Astrocyte (in vitro differentiated cells and primary cell): ENCODE measurements at places on chromosomes 2 and 18.

GRCh38 chr2:174003720-174004695 is 38.8 kb upstream of the SP3 start:
- no peaks in the 10 kb centered on the region for H3K36me3 ChIP-seq
- no peak overlapping the region for H3K27ac ChIP-seq
- H3K4me3 ChIP-seq = no peak overlapping the region
- H3K27me3 ChIP-seq = no peaks in the 10 kb centered on the region

DNA sequence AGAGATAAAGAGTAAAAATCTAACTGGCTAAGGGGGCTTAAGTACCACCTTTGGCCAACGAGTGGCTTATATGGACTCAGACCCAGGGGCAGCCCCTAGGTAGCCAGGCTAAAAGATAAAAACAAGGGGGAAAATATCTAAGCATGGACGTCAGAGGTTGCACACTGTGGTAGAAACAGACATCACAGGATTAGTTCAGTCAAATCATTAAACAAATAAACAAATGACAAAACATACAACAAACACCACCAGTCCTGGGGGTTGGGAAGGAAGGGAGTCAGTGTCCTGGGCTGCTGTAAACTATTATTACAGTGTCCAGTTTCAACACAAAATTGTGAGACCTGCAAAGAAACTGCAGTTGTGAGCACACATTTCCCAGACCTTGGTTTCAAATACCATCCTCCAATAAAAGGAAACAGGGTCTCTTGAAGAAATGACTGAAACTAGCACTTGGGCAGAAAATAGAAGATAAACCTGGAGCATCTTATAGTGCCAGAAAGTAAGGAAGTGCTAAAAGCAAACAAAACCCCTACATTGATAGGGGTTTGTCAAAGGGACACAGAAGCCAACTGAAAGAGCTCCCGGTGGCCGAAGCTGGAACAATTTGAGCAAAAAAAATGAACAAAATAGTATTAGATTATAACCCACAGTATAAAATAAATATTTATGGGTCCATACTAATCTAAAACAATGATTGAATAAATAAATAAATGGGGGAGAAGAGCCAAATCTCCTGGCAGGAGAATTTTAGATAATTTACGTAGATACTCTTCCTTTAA is 154.8 kb upstream of the KLF7 start:
- H3K4me1 ChIP-seq = no peaks in the 10 kb centered on the region
- no peak overlapping the region for H3K4me3 ChIP-seq
- H3K27me3 ChIP-seq = no peaks in the 10 kb centered on the region

DNA sequence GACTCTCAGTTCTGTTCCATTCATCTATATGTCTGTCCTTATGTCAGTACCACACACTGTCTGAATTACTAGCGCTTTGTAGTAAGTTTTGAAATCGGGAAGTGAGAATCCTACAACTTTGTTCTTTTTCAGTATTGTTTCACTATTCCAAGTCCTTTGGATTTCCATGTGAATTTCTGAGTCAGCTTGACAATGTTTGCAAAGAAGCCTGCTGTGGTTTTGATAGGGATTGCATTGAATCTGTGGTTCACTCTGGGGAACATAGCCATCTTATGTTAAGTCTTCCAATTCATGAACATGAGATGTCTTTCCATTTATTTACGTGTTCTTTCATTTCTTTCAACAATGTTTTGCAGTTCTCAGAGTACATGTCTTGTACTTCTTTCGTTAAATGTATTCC is 15.0 kb downstream of the SLC3A1 start:
- H3K4me3 ChIP-seq = no peak overlapping the region
- H3K27me3 ChIP-seq = no peaks in the 10 kb centered on the region
- H3K4me1 ChIP-seq = peaks cover 23% of the 10 kb centered on the region
- peak; percentile 84 for DNase-seq
- H3K27ac ChIP-seq = peak overlapping the region; percentile 66
- no peaks in the 10 kb centered on the region for H3K36me3 ChIP-seq

- H3K27ac ChIP-seq = no peak overlapping the region
- no peaks in the 10 kb centered on the region for H3K36me3 ChIP-seq
- peak; percentile 66 for DNase-seq
- no peaks in the 10 kb centered on the region for H3K27me3 ChIP-seq
Observed at GRCh38 chr2:10410001-10410822, 37.9 kb downstream of the ODC1 start.

- no peaks in the 10 kb centered on the region for H3K36me3 ChIP-seq
- peaks cover 2% of the 10 kb centered on the region for H3K27me3 ChIP-seq
- H3K4me3 ChIP-seq = no peak overlapping the region
- no peak overlapping the region for H3K27ac ChIP-seq
Observed at GRCh38 chr2:121187982-121188411, 97.0 kb downstream of the TFCP2L1 start.

GRCh38 chr2:132849118-132849517 is 179.1 kb upstream of the LYPD1 start:
- DNase-seq = peak; percentile 84
- H3K36me3 ChIP-seq = no peaks in the 10 kb centered on the region
- peak overlapping the region; percentile 22 for H3K27ac ChIP-seq
- peaks cover 5% of the 10 kb centered on the region for H3K4me1 ChIP-seq
- H3K4me3 ChIP-seq = no peak overlapping the region

- H3K36me3 ChIP-seq = no peaks in the 10 kb centered on the region
- H3K27me3 ChIP-seq = no peaks in the 10 kb centered on the region
- H3K27ac ChIP-seq = no peak overlapping the region
- H3K4me3 ChIP-seq = no peak overlapping the region
- H3K4me1 ChIP-seq = no peaks in the 10 kb centered on the region
Observed at GRCh38 chr2:16173893-16174692, 233.7 kb downstream of the MYCN start.
